T follicular helper cell (primary cell): ENCODE measurements at places on chromosomes 13 and 19.

- DNase-seq: peak; percentile 41
Observed at GRCh38 chr19:35044317-35045117, 3.0 kb downstream of the HPN start.

DNA sequence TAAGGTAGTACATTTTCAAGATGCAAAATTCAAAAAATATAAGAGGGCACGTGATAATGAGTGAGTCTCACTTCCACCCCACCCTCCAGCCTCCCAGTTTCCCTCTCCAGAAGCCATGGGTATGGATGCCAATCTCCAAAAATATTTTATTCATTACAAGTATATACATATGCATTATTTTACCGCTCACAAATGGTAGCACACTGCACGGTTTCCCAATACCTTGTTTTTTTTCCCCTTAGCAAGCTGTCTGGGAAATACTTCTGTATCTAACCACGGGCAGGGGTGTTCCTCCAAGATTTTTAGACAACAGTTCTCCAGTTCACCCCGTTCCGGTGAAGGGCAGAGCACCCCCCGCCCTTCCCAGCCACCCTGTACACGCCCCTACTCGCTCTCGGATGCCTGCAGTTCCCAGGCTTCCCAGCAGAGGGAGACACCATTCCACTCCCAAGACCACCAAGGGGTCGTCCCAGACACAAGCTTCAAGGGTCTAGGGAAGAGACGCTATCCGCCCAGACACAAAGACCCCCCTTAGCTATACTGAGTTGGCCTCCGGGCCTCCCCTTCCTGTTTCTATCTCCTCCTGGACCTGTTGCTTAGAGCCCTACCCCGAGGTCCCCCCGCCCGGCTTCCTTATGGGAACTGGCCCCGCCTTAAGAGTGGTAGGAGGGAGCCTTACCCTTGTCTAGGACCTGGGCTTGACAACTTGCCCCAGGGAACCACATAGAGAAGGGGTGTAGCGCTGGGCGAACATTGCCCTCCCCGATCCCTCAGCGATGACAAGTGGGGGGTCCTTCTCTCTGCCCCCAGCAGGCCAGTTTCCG lies 1.1 kb upstream of the FXYD3 start:
- peak; percentile 46 for DNase-seq

DNA sequence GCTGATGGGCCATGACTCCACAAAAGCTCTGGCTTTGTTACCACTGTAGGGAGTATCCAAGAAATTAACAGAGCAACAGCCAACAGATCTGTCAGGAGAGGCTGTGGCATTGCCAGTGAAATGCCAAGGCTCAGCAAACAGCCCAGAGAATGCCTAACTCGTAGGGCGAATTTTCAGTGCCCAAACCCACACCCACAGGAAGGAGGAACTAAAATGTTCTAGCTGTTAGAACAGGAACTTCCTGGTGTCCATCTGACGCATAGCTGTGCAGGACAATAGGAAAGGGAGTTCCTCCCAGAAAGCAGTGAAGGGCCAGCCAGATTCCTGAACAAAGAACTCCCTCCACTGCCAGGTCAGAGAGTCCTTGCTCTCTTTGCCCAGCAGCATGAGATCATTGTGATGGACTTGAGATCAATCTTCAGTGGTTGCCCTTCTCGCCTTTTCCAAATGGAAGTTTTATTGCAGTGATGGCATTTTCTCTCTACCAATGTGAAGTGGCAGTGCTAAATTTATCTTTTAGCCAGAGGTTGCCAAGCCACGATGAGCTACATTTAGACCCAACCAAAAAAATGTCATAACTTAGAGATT lies 224.2 kb upstream of the STARD13 start:
- no peak for DNase-seq

DNA sequence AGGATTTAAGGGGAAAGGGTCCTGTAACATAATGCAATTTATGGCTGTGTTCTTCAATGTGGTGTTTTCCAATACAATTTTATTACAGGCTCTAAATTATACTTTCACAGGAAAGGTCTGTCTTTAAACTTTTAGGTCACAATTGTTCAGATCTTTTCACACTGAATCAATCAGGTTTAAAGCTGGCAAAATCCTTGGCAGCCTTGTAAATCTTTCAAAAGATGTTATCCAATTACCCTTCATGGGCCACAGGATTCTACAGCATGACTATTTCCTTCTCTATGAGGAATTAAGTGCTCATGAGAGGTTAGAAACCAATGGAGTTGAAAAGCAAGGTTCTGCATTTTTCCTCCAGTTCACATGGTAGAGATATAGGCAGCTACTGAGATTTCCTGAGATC lies 211.5 kb upstream of the MIR17HG start:
- DNase-seq: no peak

GRCh38 chr13:32170841-32171240 lies 139.3 kb downstream of the FRY start:
- no peak for DNase-seq

DNA sequence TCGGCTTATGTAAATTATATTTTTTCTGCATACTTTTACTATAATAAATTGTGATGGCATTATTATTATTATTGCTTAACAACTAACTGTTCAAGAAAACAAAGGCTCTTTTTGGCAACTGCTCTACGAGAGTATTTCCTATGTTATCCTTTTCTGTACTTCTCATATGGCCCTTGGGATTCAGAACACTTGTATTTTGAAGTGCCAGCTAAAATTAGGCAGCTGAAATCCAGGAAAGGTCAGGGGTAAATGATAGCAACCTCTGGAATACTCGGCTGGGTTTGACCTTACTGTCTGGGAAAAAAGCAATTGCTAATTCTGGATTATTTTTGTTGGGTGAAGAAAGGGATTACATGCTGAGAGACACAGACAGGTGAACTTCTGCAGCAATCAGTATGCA lies 23.9 kb downstream of the EDNRB start:
- no peak for DNase-seq

DNA sequence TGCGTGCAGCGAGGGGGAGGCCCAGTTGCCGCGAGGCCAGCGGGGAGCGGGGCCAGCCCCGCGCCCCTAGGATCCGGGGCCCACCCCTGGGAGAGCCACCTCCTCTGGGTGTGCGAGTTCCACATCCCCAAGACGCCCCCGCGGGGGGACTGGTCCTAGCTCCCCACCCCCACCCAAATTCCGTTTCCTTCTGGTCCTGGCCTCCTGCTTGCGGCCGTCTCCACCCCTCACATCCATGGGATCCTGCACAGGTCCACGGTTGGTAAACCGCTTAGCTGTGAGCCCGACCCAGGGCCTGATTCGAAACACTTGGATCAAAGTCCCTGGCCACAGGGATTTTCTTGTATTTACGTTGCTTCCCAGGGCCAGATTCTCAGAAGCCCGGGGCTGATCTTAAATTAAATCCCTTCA lies 324 bp upstream of the FBXO17 start:
- DNase-seq: no peak

DNA sequence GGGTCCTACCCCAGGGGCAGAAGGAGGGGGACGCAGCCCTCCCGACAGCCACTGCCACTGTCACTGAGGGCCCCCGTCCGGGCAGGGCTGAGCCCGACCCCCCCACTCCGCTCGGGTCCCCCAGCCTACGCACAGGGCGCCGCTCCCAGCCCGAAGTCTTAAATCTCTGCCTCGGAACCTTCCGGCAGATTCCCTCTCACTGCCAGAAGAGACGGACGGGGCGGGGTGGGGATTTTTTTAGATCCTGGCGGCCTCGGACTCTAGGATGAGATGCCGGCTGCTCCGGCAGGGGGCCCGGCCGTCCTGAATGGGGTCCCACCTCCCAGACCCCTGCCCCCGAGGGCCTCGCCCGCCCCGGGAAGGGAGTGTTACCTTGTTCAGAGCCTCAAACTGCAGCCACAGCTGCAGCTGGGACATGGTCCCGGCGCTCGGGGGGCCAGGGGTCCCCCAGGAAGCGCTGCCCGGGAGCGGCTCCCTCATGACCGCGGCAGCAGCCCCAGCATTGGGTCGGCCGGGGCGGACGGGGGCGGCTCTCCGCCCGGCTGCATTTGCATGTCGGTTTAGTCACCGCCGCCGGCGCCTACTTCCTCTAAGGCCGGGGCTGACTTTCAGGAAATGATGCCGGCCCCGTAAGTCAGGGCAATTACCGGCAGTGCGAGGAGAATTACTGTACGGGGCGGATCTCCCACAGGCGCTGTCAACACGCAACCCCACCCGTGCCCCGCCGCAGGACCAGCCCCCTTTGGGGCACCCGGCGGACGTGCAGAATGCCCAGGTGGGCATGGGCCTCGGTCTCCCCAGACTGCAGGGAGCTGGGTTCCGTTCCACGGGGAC lies 28.1 kb downstream of the GPX4 start:
- peak; percentile 77 for DNase-seq

DNA sequence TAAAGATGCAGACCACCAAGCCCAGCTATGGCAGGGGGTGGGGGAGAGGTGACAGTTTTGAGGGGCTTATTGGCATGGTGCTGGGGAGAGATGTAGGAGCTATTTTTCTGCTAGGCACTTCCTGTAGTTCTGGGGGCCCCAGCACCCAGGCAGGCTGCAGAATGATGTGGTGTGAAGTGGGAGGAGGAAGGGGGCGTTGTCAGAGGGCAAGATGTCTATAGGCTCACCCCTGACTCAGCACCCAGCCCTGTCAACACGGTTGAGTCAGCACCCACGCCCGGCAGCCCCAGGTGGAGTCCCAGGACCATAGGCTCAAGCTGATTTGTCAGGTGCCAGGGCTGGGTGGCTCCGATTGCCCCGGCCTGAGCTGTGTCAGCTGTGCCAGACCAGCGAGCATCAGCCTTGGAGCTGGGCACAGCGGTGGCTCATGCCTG lies 5.8 kb downstream of the KLF2 start:
- peak; percentile 94 for DNase-seq

GRCh38 chr13:34719060-34719875 lies 222.8 kb upstream of the NBEA start:
- DNase-seq: no peak

- peak; percentile 74 for DNase-seq
Observed at GRCh38 chr13:24264976-24265375, 44.4 kb upstream of the C1QTNF9 start.

GRCh38 chr13:101726681-101727080 lies 274.2 kb downstream of the ITGBL1 start:
- DNase-seq: no peak

DNA sequence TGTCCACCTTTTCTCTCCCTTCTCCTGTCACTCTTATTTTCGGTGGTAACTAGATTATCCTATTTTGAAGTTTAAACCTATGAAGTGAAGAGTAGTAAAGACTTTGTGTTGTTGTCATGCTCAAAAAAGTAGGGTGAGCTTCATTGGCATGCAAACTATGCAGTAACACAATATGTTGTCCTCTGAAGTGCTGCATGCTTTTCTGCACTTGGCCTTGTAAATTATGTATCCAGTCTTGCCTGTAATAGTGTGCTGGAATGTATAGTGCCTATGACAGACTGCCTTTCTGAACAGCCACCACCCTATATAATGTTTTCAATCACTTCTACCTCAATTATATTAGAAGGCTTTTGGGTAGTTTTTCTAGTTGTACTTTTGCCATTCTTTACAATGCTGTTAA lies 1198.2 kb upstream of the PCDH20 start:
- DNase-seq: no peak

- DNase-seq: no peak
Observed at GRCh38 chr13:97715763-97716162, 237.7 kb upstream of the IPO5 start.

GRCh38 chr13:34145061-34145460 lies 327.1 kb downstream of the RFC3 start:
- DNase-seq: no peak

- peak; percentile 79 for DNase-seq
Observed at GRCh38 chr19:10695401-10696398, 5.5 kb upstream of the QTRT1 start.

DNA sequence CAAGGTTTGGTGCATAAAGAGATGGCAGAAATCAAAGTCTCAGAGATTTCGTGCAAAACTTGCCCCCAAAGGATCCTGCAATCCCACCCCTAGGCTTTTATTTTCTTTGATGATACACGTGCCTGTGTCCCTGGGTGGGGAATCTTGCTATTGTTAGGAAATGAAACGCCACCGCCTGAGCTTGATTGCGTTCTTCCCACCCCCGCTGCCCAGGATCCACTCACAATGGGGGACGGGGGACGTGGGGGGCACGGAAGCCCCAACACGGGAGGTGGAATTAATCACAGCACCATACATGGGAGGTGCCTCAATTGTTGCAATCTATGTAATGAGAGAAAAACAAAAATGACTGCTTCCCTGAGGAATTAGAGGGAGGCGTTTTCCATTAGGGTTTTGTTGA lies 39.6 kb downstream of the ZNRF4 start:
- no peak for DNase-seq

- no peak for DNase-seq
Observed at GRCh38 chr13:19657872-19658591, 24.6 kb downstream of the MPHOSPH8 start.

DNA sequence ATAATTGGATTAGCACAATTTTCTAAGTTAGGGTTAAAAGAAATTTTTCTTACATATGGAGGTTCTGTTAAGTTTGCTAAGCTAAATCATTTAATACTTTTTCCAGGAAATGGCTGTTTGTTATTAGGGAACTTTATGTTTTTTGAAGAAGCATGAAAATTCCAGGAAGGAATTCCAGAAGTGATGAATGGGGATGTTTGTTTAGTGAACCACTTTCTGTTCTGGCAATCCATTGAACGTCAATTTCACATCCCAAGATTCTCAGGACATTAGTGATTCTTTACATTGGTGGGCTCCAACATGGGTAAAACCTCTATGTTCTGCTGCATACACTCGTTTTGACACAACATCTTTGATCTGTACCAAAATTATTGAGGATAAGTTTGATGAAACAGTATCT lies 534.4 kb downstream of the IRS2 start:
- DNase-seq: no peak

GRCh38 chr13:93755341-93755740 lies 528.7 kb downstream of the GPC6 start:
- DNase-seq: no peak

GRCh38 chr19:5666921-5667610 lies 13.2 kb downstream of the MICOS13 start:
- no peak for DNase-seq
